CD14-positive monocyte (primary cell): ENCODE measurements at places on chromosomes 2 and 18.

DNA sequence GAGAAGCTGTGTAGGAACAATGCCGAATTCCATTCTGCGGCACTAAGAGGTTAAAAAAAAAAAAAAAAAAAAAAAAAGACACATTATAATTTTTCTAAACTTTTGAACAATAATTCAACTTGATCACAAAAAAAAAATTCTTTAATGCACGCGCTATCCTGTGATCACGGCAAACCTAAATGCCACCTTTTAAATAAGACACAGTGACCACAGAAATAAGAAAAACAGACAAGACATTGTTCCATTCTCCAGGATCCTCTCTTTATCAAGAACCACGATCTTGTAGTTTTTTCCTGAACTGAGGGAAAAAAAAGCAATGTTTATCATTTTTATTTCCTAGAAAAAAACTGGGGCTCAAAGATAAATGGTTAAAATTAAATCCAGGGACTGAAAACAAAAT, 9.4 kb downstream of the SUCLG1 start:
- DNase-seq = no peak

GRCh38 chr2:174012347-174013314, 47.5 kb upstream of the SP3 start:
- peak; percentile 77 for DNase-seq

GRCh38 chr2:181185421-181185820, 205.0 kb downstream of the UBE2E3 start:
- DNase-seq = peak; percentile 26

GRCh38 chr2:11017921-11018320, 106.2 kb downstream of the KCNF1 start:
- no peak for DNase-seq

DNA sequence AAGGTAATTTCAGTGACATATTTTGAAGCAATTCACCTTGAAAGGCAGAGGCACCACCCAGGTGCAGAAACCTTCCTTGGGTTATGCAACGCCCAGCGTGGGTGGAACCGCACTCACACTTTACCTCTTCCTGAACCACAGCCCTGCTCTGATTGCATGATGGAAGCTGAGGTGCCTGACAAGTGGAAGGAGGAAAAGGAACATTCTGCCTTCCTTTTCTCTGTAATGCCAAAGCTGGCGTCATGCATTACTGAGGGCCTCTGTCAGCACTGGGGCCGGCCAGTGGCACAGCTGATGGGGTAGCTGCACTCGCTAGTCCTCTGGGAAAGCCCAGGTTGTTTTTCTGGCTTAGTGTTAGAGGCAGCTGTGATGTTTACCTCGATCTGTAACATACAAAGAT, 266.5 kb downstream of the NEDD4L start:
- no peak for DNase-seq

- no peak for DNase-seq
Measured at GRCh38 chr2:196289000-196289399, 117.6 kb upstream of the STK17B start.

GRCh38 chr2:68727683-68728375, 6.8 kb upstream of the ARHGAP25 start:
- no peak for DNase-seq

DNA sequence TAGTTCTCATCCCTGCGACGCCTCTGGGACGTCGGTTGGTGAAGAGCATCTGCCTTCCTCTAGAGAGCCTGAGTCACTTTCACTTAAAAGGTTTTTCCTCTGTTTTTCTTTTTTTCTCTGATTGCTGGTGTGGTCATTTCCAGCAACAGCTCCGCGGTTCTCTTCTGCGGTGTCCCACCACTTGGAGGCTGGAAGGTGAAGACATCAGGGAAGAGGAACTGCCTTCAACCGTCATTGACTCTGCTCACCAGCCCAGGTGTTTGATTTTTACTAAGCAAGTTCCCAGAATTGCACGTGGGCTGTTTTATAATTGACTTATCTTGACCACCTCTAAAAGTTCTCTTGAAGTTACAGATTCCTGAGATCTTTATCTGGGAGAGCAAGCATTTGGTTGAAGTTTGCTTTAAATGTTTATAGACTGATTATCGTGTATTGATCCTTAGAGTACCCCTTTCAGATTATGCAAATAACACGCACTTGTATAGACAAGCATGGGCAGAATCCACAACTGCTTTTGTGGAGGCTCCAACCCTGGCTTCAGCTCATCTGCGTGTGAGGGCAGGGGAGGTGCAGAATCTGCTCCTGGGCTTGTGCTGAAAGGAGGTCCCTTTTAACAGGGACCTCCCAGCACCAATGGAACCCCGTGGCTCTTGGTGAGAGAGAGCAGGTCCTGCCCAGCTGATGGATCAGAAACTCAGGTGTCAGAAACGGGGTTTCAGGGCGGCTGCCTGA, 3.5 kb downstream of the CTDP1 start:
- peak; percentile 42 for DNase-seq

GRCh38 chr2:112204411-112204810, 50.4 kb downstream of the ZC3H8 start:
- no peak for DNase-seq

- no peak for DNase-seq
Measured at GRCh38 chr2:235084424-235084823, 132.6 kb downstream of the SH3BP4 start.

GRCh38 chr18:22348521-22349316, 69.0 kb downstream of the CTAGE1 start:
- no peak for DNase-seq

GRCh38 chr18:51811883-51812282, 528.1 kb upstream of the DCC start:
- DNase-seq = no peak

- DNase-seq = no peak
Measured at GRCh38 chr2:200461846-200462710, 47.8 kb downstream of the KCTD18 start.

- DNase-seq = peak; percentile 39
Measured at GRCh38 chr2:218781691-218782527, at the start of gene CYP27A1. TSS of gene CYP27A1 (plus strand) at chr2:218782147. CDS start at chr2:218782183, 36 bp downstream.

DNA sequence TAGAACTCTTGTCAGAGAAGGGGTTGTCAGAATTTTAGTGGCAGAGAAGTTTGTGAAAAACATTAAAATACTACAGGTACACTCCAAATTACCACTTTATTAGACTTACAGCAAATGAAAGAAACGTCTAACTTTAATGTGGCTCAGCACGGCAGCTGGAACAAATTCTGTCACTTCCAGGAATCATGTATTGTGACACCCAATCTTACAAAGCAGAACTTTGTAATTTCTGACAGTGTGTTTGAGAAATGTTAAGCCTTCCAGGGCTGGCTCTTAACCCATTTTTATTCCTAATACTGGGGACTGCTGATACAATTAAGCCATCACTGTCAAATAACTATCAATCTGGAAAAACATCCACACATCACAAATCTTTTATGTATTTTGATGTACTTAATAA, 216.4 kb downstream of the ZNF385B start:
- no peak for DNase-seq

DNA sequence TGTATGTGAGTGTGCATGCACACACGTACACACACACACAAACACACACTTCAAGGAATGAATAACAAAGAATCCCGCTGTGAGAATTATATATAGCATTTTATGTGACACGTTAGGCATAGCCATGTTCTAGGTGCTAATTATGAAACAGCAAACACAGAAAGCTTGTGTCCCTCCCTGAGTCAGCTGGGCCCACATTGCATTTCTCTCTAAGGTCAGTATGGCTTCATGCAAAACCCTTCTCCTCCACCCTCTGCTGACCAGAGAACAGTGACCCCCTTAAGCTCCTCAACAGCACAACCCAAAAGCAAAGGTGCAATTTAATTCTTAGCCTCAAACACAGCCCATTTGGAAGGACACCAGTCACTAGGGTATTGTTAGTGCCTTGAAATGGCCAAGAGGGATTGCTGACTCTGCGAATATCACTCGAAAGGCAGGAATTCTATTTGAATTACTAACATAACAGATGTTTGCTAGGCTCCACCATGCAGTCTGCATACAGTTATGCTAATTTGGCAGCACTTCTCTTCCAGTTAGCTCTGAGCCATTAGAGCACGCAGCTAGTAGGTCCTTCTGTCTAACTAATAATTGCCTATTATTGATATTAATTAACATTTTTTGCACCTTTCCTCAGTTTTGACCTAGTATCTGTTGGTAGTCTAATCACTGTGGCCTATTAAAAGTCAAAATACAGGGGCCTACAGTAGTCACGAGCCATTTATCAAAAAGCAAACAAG, 149.0 kb downstream of the LNPK start:
- DNase-seq = no peak

- DNase-seq = no peak
Measured at GRCh38 chr18:73331212-73331772, 463.5 kb upstream of the NETO1 start.

- no peak for DNase-seq
Measured at GRCh38 chr2:223100061-223100511, 48.1 kb downstream of the KCNE4 start.

- peak; percentile 52 for DNase-seq
Measured at GRCh38 chr2:231640641-231641111, 48.0 kb downstream of the TEX44 start.

GRCh38 chr18:36813824-36814223, 15.0 kb downstream of the TPGS2 start:
- DNase-seq = no peak

DNA sequence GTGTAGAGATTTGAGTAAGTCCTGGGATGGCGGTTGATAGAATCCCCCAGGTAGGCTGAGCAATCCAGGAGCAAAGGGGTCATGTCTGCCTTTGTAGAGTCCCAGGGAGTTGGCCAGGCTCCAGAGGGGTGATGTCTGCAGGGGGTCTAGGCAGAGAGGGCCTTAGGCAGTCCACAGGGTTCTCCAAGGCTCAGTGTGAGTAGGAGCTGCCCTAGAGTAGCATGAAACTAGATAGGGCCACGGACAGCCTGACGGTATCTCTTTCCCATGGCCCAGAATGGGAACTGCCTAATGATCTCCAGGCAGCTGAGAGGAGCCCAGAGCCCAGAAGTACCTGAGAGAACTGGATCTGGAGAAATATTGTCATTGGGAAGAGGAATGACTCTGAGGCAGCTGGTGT, 9.0 kb upstream of the FAM136A start:
- no peak for DNase-seq

DNA sequence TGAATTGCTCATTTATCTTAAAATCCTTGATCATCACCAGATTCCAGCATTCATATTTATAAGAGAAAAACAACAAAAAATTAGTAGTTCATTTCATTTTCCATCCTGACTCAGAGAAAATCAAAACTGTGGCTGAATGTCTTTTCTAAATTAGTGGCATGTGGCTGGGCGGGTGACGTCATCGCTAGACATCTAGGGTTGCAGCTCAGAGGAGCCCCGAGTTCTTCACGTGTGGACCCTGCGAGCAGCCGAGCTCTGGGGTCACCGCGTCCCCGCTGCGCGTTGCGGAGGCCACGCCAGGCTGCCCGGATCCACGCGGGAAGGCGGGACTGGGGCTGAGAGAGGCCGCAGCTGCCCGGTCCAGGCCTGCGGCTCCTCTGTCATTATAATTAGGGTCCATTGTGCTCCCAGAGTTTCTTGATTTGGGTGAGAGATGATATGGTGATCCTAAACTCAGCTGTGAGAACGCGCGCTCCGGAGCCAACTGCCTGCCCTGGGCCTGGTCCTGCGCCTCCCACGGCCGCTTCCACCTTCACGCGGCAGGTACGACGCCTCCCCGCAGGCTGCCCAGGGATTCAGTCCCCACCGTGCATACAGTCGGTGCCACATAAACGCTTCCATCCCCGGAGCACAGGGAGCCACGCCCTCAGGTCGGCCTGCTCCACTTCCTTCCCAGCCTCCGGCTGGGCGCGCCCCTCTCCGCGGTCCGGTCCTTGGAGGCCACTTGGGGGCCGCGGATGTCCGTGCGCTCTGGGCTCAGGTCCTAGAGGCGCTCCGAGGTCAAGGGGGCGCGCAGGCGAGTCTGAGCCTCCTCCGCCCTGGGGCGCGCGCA, 56.5 kb downstream of the TMEM18 start:
- DNase-seq = no peak

GRCh38 chr2:157839162-157839801, 36.8 kb downstream of the ACVR1 start:
- DNase-seq = no peak

DNA sequence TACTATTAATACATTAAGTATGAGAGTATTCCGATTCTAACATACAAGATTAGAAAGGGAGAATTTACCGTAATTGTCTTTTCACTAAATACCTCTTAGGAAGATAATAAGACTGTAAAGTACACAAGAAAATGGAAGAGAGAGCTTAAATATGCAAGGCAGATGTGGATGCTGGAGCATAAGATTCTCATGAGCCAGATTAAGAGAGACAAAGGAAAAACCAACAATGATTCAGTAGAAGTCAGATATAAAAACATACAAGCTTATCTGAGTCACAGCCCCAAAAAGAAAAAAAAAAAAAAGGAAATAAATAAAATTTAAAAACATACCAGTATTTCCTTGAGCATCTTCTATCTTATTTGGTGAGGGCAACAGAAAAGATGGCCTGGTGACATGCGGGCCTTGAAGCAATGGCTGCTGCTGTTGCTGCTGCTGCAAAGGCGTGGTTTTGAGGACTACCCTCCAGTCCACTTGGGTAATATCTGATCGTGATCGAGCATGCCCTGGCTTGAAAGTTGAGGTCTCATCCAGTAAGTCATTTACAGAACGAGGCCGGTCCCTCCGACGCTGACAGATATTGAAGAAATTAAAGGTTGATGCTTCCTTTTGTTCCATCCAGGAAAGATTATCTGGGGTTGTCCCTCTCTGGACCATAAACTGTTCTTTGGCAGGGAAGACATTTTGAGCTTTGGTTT, 24.5 kb downstream of the PLEKHM3 start:
- no peak for DNase-seq

- DNase-seq = no peak
Measured at GRCh38 chr18:22309191-22309590, 108.5 kb downstream of the CTAGE1 start.

DNA sequence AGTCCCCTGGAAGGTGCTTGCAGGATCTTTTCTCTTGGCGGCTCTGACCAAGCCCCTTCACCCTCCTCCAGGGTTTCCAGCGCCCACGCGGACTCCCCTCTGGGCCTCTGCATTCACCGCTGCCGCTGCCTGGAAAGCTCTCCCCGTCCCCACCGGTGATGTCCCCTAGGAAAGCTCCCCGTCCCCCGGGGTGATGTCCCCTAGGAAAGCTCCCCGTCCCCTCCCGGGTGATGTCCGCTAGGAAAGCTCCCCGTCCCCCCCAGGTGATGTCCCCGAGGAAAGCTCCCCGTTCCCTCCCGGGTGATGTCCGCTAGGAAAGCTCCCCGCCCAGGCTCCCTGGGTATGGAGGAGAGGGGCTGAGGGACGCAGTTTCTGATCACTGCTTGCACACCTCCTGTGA, 27.9 kb downstream of the ZAP70 start:
- DNase-seq = no peak

- DNase-seq = no peak
Measured at GRCh38 chr18:49161627-49162026, 210.9 kb upstream of the SMAD7 start.

- no peak for DNase-seq
Measured at GRCh38 chr2:108189316-108189715, 50.5 kb upstream of the SULT1C3 start.

GRCh38 chr18:76528477-76529432, 33.7 kb upstream of the ZNF516 start:
- DNase-seq = peak; percentile 60
